ENCODE measurements at places on chromosomes 7 and 10.
A peak's percentile ranks its signal among the peaks of the same experiment; 100 is the strongest.

DNA sequence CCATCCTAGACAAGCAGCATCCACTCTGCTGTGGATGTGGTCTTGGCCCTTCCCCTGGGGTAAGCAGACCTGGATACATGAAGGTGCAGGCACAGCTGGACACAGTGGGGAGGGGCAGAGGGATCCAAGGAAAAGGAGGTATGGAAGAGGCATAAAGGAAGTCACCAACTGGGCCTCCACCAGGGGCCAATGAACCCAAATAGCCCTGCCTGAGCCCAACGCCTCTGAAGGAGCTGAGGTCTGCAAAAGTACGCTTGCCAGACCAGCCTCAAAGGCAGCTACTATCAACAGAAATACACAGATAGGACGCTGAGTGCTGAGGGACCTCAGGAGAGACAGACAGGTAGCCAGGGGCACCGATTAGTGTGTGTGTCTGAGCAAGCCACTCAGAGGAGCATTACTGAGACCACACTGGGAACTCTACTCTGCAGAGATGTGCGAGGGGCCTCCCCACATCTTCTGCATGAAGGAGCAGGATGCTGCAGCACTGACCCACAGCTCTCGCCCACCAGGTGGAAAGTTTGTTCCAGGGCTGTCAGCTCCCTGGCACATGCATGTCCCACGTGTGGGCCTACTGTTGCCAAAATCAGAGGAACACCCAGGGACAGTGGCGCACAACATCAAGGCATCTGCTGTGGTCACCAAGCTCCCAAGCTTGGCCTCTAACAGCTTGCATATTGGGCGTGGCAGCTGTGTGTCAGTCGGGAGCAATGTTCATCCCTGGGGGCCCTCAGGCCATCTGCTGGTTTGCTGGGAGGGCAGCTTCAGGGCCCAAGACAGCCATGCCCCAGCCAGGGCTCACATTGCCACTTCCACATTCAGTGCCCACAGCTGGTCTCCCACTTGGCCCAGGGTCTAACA, 40.0 kb downstream of the MKI67 start:
- no peak for DNase-seq

DNA sequence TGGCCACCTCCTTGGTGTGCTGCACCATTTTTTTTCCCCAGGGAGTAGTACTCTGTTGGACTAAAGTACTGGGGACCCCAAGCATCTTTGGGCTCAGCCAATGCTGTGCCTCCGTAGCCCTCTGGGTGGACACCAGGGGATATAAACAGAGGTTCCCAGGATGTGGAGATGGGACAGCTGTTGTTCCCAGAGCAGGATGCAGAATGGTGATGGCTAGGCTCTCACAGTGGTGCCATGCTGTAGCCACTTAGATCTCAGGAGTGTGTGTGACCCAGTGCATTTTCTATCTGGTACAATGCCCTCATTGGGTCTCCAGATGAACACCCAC, 50.9 kb upstream of the SCIN start:
- no peak for DNase-seq

- DNase-seq, result no peak
Measured at GRCh38 chr10:59281861-59282260, 80.5 kb downstream of the FAM13C start.

DNA sequence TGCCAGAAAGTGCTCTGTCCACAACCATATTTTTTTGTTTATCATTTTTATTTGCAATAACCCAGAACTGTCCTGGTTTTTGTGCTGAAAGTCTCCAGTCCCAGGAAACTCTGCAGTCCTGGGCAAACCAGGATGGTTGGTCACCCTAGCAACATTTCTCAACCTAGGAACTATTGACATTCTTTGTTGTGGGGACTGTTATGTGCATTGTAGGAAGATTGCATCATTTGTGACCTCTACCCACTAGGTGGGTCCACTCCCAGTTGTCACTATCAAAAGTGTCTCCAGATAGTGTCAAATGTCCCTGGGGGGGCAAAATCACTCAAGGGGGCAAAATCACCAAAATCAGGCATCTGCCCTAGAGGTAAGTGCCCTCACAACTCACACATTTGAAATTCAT, 14.0 kb upstream of the SRI start:
- DNase-seq, result no peak

- peak; percentile 26 for DNase-seq
Measured at GRCh38 chr7:45342236-45342635, 184.6 kb downstream of the RAMP3 start.

- no peak for DNase-seq
Measured at GRCh38 chr7:20839987-20840386, 53.3 kb upstream of the SP8 start.

- DNase-seq, result no peak
Measured at GRCh38 chr7:158732494-158733219, 28.1 kb upstream of the NCAPG2 start.
